ENCODE measurements at places on chromosomes 7 and 10. TPM values are rescaled to one million over a fixed set of nuclear protein-coding genes. Genes with fewer than 3 reads are reported as not detected.

The CRTAC1 gene
- 2.3 TPM for polyA plus RNA-seq

The DNAH11 gene
- not detected for polyA plus RNA-seq

GRCh38 chr10:124227055-124227975, 133.9 kb upstream of the CHST15 start:
- H3K27me3 ChIP-seq, result no peaks in the 10 kb centered on the region
- H3K4me3 ChIP-seq, result no peak overlapping the region
- no peak overlapping the region for H3K27ac ChIP-seq
- no peak for DNase-seq
- peaks cover 3% of the 10 kb centered on the region for H3K4me1 ChIP-seq

DNA sequence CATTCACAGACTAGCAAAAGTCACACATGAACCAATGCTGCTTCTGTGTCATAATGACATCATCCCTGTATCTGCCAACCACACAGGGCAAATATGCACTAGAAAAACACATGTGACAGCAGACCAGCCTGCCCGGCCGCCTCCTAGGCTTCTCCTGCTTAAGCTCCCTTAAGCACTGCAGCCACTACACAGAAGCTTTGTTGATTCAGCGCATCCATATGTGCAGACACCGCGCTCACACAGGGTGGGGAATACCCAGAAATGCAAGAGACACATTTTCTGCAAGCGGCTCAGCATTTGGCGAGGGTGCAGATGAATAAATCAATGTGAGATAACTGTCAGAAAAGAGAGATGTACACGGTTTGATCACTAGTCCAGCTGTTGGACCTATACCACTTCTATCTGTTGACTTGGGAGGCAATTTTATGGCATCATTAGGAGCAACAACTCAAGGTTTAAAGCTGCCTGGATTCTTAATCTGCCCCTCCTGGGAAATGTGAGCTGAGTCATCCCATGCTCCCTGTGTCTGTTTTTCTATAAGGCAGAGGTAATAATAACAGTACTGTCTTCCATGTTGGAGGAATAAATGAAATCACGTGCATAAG, 33.4 kb downstream of the CPXM2 start:
- H3K27ac ChIP-seq, result no peak overlapping the region
- H3K27me3 ChIP-seq, result no peaks in the 10 kb centered on the region
- no peaks in the 10 kb centered on the region for H3K4me1 ChIP-seq
- no peak overlapping the region for H3K4me3 ChIP-seq

DNA sequence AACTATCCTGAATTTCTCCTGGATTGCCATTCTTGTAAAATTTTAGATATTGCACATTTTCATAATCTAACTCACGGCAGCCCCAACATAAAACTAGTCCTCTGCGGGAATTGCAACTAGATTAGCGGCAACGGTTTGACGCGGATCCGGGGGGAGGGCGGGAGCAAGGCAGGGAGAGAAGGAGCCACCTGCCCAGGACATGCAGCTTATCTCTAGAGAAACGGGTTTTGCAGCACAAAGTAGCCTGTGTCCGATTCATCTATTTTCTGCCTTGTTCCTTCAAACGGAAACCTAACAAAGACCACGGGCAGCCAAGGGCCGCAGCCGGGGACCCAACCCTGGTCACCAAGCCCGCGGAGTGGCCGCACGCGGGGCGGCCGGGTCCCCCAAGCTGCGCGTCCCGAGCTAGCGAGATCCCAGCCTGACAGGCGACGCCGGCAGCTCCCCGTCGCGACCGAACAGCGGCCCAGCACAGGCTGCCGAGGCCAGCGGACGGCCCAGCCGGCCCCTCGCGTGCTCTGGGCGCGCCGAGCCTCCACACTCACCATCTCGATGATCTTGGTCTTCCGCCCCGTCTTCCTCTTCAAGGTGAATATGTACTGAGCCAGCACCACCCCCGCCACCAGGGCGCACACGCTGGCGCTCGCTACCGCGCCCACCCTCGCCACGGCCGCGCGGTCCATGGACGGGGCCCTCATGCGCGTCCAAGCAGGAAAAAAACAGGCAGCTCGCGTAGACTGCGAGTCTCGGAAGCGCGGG, at the start of gene NT5C3A:
Gene NT5C3A, minus strand, starts transcription at position 754 of the 759 bp plus-strand sequence. Its CDS starts 71 bp downstream, at position 683.
- H3K4me3 ChIP-seq, result peak within 1 kb of the TSS; percentile 92
- DNase-seq, result peak; percentile 75
- peak within 1 kb of the TSS; percentile 88 for H3K27ac ChIP-seq
- peaks cover 5% of the 10 kb centered on the region for H3K36me3 ChIP-seq
- H3K4me1 ChIP-seq, result peaks cover 11% of the 10 kb centered on the region

- no peaks in the 10 kb centered on the region for H3K36me3 ChIP-seq
- peak overlapping the region; percentile 14 for H3K27ac ChIP-seq
- H3K27me3 ChIP-seq, result no peaks in the 10 kb centered on the region
- DNase-seq, result no peak
Observed at GRCh38 chr7:130893441-130893894, 159.5 kb upstream of the KLF14 start.

The BNIP3 gene
- polyA plus RNA-seq, result 21.9 TPM

The COL13A1 gene
- 0.54 TPM for polyA plus RNA-seq

The HOXA13 gene
- polyA plus RNA-seq, result 0.01 TPM

The NUDCD3 gene
- 15.7 TPM for polyA plus RNA-seq

GRCh38 chr10:14930610-14931009, 23.3 kb downstream of the DCLRE1C start:
- no peaks in the 10 kb centered on the region for H3K4me1 ChIP-seq
- no peak overlapping the region for H3K27ac ChIP-seq
- H3K36me3 ChIP-seq, result peaks cover 63% of the 10 kb centered on the region
- no peaks in the 10 kb centered on the region for H3K27me3 ChIP-seq
- no peak for DNase-seq

The CTAGE6 gene
- polyA plus RNA-seq, result not detected
